ENCODE measurements at places on chromosomes 2 and 18.

- no peak for DNase-seq
Observed at GRCh38 chr2:242051463-242051862, 181.9 kb downstream of the RTP5 start.

- no peak for DNase-seq
Observed at GRCh38 chr2:178315488-178315948, 121.2 kb downstream of the OSBPL6 start.

- DNase-seq, result no peak
Observed at GRCh38 chr2:201267278-201268030, 7.1 kb downstream of the CASP8 start.

- no peak for DNase-seq
Observed at GRCh38 chr18:37487400-37487867, 78.2 kb downstream of the CELF4 start.

DNA sequence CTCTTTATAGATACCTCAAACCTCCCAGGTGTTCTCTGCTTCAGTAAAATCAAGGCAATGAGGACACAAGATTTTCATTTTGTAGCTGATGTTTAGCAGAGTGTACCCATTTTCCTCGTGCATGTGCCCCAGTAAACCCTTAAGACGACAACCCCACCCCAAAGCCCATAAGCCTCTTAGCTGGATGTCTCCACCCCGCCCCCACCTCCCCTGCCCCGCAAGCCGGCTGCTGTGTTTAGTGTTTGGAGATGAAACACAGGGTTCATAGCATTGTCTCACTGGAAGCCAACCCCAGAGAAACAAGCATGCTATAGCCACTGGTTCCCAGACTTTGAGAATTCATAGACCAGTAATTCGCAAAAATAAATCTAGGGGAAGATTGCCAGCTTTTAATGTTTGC is 5.8 kb upstream of the SAG start:
- no peak for DNase-seq

- DNase-seq, result no peak
Observed at GRCh38 chr2:228846161-228846560, 424.9 kb downstream of the PID1 start.

DNA sequence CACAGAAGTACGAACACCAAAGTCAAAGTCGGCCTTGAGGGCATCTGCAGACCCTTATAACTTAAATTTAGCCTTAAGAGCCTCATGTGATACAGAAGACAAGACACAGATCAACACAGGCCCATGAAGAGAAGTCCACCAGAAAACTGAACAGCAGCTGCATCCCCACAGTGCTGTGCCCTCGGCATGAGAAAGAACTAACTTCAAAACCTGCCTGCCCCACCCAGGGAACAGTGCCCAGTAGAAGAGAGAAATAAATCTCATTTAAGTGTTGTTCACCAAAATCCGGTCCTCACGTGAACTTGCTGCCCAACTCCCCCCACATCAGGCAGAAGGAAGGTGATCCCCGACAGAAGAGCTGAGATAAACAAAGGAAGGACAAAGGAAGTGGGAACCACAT is 73.7 kb downstream of the PXDN start:
- no peak for DNase-seq

DNA sequence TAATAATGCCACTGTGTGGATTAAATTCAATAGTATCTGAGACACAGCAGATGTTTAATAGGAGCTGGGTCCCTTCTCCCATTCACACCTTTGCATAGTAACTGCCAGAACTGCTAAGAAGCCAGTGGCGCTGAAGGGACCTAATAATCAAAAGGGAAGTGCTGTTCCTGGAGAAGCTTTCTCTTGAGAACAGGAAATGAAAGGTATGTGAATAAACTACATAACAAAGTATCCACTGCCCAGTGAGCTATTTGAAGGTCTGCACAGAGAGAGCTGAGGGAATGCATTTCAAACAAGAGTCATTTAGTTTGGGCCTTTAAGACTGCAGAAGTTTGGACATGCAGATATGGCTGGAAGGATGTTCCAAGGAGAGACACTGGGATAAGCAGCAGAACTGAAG is 56.1 kb upstream of the KIDINS220 start:
- no peak for DNase-seq

DNA sequence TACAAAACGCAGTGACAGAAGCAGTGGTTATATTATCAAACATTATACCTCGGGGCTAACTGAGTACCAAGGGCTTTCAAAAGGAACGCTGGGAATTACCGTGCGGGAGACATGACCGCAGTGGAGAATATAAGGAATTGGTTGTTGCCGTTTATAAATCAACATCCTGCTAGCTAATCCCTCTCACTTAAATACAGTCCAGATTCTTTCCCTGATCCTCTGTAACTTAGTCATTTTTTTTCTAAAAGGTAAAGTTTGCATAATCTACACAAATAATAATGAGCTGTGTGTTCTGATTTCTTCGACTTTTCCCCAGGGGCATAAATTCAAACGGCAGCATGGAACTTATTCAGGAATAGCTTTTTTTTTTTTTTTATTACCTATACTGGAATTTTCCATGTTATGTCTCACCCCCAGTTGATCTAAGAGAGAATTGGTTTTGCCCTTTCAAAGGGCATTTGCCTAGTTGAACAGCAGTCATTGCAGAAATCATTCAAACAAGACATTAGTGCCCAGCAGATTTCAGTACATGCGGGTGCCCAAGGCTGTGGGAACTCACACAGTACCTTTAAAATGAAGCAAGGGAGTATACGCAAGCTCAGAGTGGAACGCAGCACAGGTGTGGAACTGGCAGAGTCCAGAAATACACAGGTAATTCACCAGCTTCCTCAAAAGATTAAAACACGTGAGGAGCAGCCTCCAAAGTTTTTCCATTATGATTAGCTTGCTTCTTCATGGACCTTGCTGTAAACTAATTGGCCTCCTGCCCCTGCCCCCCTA is 63.9 kb downstream of the SMIM21 start:
- no peak for DNase-seq

DNA sequence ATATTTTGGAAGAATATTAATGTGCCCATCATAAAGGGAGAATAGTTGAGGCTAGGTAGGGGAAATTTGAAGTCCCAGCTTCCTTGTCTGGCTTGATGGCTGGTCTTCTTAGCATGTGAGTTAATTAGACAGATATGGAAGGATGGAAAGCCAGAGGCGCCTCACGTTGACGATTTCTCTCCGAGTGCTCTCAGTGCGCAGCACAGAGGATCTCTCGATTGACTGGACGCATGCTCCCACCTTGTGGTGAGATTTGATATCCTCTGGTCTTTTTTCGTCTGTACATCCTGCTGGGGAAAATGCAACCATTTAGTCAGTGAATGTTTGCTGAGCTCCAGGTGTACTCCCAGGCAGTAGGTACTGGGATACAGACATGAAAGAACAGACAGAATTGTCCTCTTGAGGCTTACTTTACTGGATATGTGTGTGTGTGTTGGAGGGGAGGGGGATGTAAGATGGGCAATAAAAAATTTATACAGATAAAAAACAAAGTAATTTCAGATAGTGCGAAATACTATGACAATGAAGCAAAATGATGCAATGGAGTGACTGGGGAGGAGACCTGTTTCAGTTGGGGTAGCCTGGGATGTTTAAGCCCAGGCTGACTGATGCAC is 66.9 kb upstream of the ZNG1B start:
- peak; percentile 53 for DNase-seq

DNA sequence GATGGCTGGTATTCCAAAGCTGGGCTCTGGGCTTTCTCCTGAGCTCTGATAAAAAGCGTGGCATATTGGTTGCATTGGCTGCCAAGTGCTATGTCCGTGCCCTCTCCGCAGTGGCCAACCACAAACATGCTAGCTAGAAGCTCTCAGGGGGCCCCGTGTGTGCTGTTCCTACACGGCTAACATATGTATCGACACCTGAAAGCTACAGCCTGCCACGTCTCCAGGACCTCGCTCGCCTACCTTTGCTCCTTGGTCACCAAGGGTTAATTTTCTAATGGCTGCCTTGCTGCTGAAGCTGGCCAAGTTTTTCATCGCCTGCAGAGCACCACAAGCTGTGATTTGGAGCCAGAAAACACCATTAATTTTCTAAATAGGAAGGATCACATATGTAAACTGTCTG is 888.4 kb downstream of the BCL11A start:
- no peak for DNase-seq

GRCh38 chr2:205077159-205077558 is 531.9 kb downstream of the PARD3B start:
- DNase-seq, result no peak
